ENCODE measurements at places on chromosomes 2 and 18. TPM values are rescaled to one million over a fixed set of nuclear protein-coding genes. Genes with fewer than 3 reads are reported as not detected.

- DNase-seq = no peak
Measured at GRCh38 chr2:219296142-219296541, 13.1 kb downstream of the PTPRN start.

The CIB4 gene
- total RNA-seq = not detected

- DNase-seq = no peak
Measured at GRCh38 chr2:197292619-197293018, 18.0 kb downstream of the ANKRD44 start.

- DNase-seq = no peak
Measured at GRCh38 chr2:170221317-170222288, 43.7 kb downstream of the MYO3B start.

The TBC1D8 gene
- 32.6 TPM for total RNA-seq

DNA sequence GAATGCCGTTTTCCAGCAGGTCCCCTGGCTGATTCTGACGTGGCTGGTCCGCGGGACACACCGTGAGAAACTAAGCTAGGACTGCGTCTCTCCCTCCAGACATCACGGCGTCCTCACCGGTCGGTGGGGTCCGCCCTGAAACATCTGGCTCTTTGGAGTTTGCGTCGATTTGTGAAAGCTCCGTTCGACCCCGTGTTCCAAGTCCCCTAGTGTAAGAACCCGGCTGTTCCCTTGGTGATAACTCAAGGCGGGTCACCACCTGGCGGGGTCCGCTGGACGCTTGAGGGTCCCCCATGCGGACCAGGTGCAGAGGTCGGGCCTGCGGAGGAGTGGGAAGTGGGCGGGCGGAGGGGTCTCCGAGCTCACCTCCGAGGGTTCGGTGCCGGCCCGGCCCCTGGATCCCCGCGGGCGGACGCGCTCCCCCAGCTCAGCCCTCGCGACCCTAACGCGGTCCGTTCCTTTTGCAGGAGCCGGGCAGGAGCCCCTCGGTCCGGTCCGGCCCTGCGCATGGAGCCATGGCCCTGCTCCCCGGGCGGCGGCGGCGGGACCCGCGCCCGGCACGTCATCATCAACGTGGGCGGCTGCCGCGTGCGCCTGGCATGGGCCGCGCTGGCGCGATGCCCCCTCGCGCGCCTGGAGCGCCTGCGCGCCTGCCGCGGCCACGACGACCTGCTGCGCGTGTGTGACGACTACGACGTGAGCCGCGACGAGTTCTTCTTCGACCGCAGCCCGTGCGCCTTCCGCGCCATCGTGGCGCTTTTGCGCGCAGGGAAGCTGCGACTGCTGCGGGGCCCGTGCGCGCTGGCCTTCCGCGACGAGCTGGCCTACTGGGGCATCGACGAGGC is 65.6 kb downstream of the KCNG2 start:
- DNase-seq = no peak

- DNase-seq = no peak
Measured at GRCh38 chr2:112730791-112731190, 10.0 kb downstream of the NT5DC4 start.

The SCYGR4 gene
- not detected for total RNA-seq

DNA sequence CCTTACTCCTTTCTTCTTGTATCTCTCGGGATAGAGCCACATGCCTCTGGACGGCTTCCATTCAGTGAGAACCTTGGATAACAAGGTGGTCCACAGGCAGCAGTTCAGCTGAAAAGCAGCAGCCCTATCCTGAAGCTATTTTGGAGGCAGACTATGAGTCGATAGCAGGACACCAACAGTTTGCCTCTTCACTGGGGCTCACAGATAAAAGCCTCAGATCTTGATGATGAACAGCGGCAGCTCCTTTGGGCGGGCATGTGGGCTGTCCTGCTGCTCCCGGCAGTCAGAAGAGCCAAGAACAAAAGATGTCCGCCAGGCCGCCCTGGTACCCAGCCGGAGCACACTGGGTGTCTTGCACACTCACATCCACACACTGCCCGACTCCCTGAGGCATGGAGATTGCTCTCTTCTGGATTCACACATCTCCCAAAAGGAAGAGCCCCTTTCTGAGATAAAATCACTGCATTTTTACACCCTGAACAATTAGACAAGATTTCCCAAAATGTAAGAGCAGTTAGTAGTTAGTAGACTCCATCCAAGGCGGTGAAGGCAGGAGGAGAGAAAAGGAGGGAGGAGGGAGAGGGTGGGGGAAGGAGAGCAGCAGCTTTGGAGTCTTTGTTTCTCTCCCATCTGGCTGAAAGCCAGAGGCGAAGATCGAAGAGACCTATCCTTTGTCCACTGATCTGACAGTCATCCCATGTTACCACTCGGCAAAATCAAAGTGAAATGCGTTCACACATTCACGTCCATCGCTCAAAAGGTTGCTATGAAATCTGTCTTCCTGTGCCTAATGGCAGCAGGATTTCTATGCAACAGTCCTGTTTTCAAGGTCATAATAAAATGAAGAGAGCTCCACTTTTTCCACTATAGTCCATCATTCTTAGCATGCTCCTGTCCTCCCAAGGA is 90.1 kb upstream of the KLF7 start:
- no peak for DNase-seq

DNA sequence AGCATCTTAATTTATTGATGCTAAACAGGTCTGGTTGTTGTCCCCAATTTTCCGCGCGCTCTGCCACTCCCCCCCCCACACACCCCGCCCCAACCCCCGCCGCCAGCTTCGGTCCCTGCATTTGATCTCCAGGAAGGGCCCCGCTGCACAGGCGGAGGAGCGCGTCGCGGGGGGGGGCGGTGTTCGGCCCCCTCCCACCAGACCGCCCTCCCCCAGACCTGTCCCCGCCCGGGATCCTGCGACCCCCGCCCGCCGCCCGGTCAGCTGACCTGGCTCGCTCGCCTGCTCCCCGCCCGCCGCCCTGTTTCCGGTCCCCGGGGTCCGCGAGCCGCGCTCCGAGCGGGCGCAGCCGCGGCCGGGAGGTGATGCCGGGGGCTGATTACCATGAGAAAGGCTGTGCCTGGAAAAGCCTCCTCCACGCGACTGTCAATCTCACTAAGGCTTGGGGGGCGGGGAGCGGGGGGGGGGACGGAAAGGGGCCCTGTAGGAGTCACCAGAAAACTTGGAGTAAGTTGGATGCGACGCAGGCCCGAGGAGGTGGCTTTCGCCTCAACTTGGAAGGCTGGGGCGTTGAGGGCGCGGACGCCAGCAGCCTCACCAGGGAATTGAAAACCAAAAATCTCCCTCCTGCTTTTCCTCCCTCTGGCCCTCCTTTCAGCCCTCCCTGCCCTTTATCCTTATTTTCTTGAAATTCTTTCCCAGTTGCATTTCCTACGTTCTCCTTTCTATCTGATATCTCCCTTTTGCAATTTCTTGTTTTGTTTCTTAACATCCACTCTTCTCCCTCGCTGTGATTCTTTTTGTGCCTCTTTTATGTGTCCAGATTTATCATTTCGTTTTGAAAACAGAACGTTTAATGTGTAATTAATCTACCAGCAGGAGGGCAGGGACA is 4.4 kb upstream of the ZEB2 start:
- DNase-seq = no peak

DNA sequence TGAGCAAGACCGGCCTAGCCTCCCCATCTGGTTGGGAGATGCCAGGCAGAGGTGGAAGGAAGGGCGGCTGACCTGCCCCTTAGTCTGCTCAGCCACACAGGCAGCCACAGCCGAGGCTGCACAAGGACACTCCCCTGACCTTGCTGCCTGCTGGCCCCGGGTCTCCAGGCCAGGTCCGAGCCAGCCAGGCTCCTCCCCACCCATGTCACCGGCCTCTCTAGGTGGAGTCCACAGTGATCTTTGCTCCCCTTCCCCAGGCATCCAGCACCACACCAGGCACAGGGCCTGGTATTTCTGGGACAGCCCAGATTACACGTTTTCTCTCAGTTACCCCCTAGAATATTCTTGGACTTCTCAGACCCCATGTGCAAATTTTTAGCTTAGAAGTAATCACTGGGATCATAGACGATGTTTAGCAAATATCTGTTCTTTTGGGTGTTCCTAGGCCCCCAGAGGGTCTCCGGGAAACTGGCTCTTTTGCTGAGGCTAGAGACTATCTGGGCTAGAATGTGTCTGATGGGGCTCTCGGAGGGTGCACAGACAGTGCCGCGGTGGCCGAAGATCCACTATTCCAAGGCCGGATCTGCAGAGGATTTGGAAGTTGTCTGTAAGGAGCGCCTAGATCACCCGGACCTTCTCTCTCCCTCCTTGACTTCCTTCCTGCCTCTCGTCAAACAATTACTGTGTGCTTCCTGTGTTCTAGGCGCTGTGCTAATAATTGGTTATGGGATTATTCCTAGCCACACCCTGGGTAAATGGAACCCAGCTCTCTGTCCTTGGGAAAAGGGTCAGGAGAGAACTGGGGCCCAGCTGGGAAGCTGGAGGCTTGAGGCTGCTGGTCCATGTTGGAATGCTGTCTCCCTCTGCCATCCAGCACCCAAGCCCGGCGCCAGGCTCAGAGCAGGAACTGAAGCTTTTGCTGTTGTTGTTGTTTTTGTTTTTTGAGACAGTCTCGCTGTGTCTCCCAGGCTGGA is 46.9 kb downstream of the ODC1 start:
- DNase-seq = no peak

Measured in progenitor cell of endocrine pancreas (in vitro differentiated cells).